ENCODE measurements at places on chromosomes 16 and 17.

- DNase-seq: no peak
Measured at GRCh38 chr17:45953561-45953960, 45.5 kb upstream of the STH start.

GRCh38 chr16:85906349-85906748 is 7.4 kb downstream of the IRF8 start:
- DNase-seq: no peak

DNA sequence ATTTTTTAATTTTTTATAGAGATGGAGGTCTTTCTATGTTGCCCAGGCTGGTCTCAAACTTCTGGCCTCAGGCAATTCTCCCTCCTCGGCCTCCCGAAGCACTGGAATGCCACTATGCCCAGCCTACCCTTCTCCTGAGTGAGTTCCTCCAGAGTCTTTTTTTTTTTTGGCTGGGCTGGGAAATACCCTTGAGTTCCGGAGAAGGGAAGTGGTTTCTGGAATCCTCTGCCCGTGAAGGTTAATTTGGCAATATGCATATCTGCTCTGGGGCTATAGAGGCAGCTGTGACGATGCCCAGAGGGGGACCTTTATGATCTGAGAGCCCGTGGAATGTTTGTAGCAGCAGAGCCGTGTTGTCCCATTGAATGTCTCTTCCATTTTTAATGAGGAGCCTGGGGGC is 217.5 kb downstream of the RBFOX1 start:
- DNase-seq: no peak

DNA sequence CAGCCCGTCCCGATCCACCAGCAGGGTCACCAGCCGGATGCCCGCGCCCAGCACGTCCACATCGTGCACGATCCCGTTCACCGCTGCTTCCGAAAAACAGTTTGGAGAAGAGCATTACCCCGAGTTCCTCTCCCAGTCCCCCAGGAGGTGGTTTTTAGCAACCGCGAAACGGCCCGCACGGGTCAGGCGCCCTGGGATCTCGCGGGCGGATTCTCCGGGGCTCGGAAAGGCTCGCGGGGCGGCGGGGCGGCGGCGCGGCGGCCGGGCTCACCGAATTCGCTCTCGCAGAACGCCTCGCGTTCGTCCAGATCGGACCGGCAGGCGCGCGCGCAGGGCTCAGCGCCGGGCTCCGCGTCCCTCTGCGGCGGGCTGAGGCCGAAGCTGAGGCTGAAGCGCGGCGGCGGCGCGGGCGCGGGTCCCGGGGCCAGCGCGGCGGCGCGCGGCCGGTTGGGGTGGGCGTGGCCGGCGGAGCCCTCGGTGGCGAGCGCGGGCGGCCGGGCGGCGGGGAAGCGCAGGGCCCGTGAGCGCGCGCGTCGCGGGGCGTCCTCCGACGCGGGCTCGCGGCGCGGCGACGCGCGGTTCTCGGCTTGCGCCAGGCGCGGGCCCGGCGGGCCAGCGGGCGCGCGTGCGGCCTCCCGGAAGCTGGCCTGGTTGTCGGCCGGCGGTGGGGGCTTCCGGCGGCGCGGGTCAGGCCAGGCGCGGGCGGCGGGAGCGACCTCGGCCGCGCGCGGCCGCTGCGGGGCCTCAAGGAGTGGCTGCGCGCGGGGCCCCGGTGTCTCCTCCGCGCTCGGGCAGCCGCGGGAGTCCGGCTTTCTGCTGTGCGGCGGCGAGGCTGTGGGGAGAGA is 2.9 kb downstream of the C17orf58 start:
- peak; percentile 84 for DNase-seq

DNA sequence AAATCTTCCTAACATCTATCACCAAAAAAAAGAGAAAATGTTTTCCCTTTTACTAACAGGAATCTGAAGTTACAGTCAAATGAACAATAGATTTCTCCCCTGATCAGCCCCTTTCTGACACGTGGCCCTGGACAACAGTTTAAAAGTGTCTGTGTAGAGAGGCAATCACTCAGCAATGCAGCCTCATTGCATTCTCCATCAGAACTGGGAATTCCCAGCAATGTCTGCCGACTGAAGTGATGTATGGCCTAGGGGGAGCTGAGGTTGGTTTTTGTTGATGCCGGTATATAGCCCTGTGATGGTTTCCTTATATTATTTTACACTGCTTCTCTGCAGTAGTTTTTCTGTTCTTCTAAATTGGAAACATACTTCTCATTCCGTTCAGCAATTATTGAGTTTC is 904.3 kb upstream of the CDH8 start:
- no peak for DNase-seq

GRCh38 chr17:55693254-55694216 is 29.1 kb downstream of the TMEM100 start:
- DNase-seq: no peak

DNA sequence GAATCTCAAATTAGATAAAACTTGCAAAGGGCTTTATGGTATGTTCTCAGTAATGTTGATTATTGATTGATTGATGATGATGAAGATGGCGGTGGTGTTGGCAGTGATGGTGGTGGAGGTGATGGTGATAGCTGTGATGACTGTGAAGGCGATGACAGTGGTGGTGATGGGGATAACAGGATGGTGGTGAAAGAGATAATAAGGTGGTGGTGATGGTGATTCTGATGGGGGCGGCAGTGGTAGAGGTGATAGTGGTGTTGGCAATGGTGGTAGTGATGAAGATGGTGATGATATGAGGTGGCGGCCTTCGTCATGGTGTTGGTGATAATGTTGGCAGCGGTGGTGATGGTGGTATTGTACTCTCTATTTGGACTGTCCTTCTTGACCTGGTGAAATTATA is 238.3 kb downstream of the XYLT1 start:
- DNase-seq: no peak

DNA sequence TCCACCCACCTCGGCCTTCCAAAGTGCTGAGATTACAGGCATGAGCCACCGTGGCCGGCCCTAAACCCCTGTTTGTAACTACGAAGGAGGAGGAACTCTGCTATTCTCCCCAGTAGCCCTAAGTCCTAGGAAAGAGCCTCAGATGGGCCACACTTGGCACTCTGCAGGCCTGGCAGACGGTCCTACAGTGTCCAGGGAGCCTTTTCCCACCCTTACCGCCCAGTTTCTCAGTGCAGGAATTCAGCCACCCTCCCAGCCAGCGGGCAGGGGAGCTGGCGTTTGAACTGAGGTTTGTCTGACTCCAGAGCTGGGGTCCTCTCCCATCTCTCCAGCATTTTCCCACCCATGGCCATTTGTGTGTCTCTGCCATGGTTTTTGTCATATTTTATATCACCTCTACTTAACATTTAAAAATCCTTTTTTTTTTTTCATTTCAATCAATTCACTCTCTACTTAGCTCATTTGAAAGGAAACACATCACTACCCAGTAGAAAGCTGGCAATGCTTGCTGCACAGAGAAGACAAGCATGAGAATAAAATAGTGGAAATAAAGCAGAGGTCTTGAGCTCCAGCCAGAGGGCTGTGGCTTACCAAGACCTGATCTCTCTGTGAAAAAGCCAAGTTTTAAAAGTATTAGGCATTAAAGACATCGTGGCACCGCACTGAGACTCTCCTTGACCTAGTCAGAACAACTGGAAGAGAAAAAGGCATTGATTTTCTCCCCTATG is 34.9 kb downstream of the BCO1 start:
- no peak for DNase-seq

DNA sequence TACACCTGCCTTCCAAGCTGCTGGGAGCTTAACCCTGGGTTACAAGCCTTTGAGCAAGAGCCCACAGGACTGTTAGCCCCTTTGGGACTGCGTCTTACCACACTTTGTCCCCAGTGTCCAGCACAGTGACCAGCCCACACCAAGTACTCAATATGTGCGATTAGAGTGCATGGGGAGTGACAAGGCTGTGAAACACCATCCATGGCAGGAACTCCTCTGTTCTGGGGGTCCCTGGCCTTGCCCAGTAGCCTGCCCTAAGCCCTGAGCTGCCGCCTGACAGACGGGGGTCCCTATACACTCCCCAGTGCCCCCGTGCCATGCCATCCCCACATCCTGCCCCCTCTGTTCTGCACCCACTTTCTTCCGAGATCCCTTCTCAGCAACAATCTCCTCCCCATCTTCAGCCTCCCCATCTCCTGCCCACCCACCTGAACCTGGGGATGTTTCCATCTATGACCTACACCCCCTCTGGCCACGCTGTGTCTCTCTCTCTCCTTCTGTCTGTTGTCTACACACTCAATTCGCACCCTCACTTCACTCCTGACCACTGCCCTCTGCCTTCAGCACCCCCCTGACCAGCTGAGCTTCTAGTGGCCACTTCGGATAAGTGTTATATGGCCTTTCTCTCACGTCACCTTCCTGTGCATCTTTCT is 112.9 kb upstream of the SMURF2 start:
- no peak for DNase-seq

DNA sequence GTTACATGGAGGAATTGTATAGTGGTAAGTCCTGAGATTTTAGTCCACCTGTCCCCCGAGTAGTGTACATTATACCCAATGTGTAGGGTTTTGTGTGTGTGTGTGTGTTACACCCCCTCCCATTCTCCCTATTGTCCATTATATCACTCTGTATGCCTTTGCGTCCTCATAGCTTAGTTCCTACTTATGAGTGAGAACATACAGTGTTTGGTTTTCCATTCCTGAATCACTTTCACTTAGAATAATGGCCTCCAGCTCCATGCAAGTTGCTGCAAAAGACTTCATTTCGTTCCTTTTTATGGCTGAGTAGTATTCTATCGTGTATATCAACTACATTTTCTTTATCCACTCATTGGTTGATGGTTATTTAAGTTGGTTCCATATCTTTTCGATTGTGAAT is 635 bp upstream of the FA2H start:
- no peak for DNase-seq

GRCh38 chr17:28662527-28662829 is 473 bp downstream of the SUPT6H start:
- DNase-seq: no peak

- DNase-seq: no peak
Measured at GRCh38 chr16:85921026-85921425, 22.1 kb downstream of the IRF8 start.

GRCh38 chr16:12340151-12340733 is 363.7 kb downstream of the SNX29 start:
- DNase-seq: no peak

DNA sequence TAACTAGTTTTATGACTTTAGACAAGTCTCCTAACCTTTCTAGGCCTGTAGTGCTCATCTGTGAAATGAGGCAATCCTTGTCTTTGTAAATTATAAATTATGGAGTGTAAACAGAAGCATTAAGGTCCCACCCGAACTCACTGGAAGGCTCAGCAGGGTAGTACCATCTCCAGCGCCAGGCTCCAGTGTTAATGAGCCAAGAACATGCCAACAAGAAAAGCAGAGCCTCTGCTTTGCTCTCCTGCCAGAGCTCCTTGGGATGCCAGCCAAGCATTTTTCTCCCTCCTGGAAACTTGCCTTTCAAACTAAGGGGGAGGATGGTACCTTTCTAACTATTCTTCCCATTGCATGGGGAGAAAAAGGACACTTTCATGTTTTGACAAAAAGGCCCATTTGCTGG is 14.9 kb downstream of the LIMD2 start:
- no peak for DNase-seq

DNA sequence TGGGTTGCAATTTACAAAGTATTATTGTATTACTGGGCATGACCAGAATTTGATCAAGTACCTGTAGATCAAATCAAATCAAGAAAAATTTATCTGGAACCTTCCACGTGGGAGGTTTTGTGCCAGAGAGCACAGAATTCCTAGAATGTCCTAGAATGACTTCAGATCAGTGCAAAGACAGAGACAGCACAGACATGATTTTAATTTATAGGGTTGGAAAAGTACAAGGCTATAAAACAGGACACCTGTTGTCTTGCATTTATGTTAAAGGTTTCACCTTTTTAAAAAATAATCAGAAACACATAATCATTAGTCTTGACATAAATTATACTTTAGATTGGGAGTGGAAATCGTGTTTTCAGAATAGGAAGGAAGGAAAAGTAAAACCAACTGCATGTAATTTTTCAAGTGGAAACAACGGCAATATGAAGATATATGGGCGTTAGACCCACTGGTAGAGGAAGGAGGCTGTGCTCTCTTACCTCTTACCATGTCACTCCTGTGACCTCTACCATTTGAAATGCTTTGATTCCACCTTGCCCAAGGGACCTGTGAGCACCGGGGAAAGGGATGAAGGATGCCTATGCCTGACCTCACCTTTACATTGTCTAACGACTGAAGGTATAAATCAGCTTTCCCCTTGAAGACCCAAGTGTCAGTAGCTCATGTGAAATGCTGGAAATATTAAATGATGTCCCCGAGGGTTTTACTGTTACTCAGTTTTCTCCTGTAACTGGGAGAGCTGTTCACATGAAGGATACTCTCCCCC is 100.4 kb downstream of the SNX11 start:
- DNase-seq: no peak

- no peak for DNase-seq
Measured at GRCh38 chr17:15341966-15342365, 569 bp upstream of the TEKT3 start.

GRCh38 chr17:82486231-82487094 is 27.9 kb downstream of the NARF start:
- no peak for DNase-seq
